Mucosa of descending colon (tissue), 3 donors: ENCODE measurements at places on chromosomes 7 and 10. TPM values are rescaled to one million over a fixed set of nuclear protein-coding genes. Genes with fewer than 3 reads are reported as not detected.

ATG9B gene
- 0.89 TPM for total RNA-seq

CPN1 gene
- 0.14 TPM for total RNA-seq

LRIT1 gene
- not detected for total RNA-seq

NKX2-3 gene
- total RNA-seq: 4.9 TPM

FBXO24 gene
- 0.48 TPM for total RNA-seq

FAM25C gene
- total RNA-seq: not detected

KAZALD1 gene
- total RNA-seq: 16.7 TPM

PON1 gene
- not detected for total RNA-seq

WEE2 gene
- total RNA-seq: not detected

SPDYE16 gene
- 0.20 TPM for total RNA-seq

C10orf143 gene
- total RNA-seq: 2.3 TPM

SPAG6 gene
- not detected for total RNA-seq
